Activated CD8-positive, alpha-beta T cell treated with anti-CD3 and anti-CD28 coated beads, Interleukin-2, amount 10 ng/mL, durations not matched to agents 7 days and 5 days (primary cell): ENCODE measurements at places on chromosomes 4 and X.

DNA sequence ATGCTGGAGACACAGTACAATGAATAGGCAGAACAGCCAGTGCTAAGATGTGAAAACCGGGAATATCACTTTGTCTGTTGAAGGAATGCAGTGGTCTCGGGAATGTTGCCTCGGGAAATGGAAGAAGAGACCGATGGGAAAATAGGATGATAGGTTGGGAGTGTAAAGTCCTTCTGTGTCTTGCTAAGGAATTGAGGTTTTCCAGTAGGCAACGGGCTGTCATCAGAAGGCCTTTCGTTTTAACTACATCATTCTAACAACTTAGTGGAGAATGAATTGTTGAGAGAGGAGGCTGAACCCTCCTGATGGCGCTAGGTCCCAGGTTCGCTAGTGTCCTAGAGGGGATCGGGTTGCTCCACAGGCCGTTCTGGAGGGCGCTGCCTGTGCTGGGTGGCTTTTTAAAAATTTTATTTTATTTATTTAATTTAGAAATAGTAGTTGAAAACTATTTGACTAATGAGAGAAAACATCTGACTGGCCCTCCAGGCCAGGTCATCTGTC is 730 bp downstream of the VBP1 start:
- DNase-seq, result peak; percentile 22
- peak overlapping the region; percentile 95 for H3K4me3 ChIP-seq
- H3K27ac ChIP-seq, result peak overlapping the region; percentile 90
- H3K27me3 ChIP-seq, result no peaks in the 10 kb centered on the region
- H3K4me1 ChIP-seq, result peaks cover 18% of the 10 kb centered on the region

DNA sequence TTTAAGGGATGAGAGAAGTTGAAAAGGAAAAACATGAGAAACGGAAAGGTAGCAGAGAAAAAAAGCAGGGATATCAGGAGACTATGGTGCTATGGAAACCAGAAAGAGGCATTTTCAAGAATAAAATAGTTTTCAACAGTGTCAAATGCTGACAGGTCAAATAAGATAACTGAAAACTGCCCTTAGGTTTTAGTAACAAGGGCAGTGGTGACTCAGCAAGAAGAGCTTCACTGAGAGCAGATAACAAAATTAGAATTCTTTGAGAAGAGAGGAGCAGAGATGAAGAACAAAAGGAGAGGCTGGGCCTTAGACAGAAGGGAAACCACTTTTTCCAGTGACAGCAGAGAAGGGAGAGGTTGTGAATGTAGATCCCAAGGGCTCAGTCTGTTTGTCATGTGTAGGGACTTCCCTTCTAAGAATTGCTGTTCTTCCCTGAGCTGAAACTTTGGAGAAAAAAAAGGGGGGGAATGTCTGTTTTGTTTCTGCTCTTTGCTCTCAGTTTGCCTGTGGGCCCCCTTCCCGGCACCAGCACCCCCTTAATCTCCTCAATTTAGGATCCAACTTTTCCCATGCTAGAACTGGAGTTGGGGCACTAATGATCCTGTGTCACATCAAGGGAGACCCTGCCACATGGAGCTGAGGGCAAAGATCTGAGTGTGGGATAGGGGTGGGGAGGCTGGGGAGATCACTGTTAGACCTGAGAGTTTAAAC is 26.8 kb upstream of the MAGEA10 start:
- no peak overlapping the region for H3K27ac ChIP-seq
- no peaks in the 10 kb centered on the region for H3K36me3 ChIP-seq
- no peaks in the 10 kb centered on the region for H3K4me1 ChIP-seq
- H3K27me3 ChIP-seq, result no peaks in the 10 kb centered on the region

- no peak for DNase-seq
- no peaks in the 10 kb centered on the region for H3K36me3 ChIP-seq
- H3K4me1 ChIP-seq, result peaks cover 1% of the 10 kb centered on the region
- H3K27ac ChIP-seq, result no peak overlapping the region
- peaks cover 13% of the 10 kb centered on the region for H3K27me3 ChIP-seq
These were observed 6.4 kb downstream of the SCML2 start for GRCh38 chrX:18348047-18348446.

DNA sequence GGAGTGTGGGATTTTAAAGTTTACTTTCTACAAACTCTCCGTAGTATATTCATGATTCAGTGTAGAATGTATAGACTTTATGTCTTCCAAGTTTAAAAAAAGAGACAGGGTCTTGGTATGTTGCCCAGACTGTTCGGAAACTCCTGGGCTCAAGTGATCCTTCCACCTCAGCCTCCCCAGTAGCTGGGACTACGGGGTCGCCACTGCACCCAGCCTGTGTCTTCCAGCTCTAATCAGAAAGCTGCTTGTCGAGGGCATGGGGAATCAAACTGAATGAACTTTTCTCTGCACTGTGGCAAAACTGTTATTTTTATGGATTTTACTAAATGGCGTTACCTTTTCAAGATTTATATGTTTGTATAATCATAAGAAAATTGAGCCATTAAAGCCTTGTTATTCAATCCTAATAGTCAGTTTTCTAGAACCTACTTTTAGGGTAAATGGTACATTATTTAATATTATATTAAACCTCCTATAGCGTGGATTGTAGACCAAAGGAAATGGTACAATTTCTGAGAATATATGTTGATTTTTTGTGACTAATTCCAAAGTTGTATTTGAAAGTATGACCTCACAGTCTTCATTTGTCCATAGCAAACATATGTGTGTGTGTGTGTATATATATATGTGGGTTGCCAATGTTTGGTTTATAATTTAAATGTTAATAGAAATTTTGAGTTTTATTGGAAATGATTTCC is 1.1 kb downstream of the BLOC1S4 start:
- peaks cover 31% of the 10 kb centered on the region for H3K4me1 ChIP-seq
- peaks cover 14% of the 10 kb centered on the region for H3K36me3 ChIP-seq
- peak overlapping the region; percentile 97 for H3K27ac ChIP-seq
- no peak for DNase-seq

DNA sequence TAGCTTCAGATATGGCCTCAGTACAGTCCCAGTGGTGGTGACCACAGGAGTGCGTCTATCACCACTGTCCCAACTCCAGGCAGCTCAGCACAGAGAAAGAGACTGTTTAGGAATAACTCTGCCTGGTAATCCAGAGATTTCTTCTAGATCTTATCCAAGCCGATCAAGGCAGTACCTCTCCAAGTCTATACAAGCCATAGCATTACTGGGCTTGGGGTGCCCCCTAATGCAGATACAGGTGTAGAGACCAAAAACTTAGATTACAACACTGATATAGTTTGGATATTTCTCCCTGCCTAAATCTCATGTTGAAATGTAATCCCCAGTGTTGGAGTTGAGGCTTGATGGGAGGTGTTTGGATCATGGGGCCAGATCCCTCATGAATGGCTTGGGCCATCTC is 100.9 kb downstream of the PTCHD1 start:
- DNase-seq, result no peak
- H3K4me3 ChIP-seq, result no peak overlapping the region
- no peak overlapping the region for H3K27ac ChIP-seq

- no peak for DNase-seq
- peaks cover 20% of the 10 kb centered on the region for H3K27me3 ChIP-seq
- no peaks in the 10 kb centered on the region for H3K4me1 ChIP-seq
- H3K27ac ChIP-seq, result no peak overlapping the region
These were observed 173.6 kb downstream of the CORIN start for GRCh38 chr4:47664051-47664826.

- no peaks in the 10 kb centered on the region for H3K4me1 ChIP-seq
- no peak overlapping the region for H3K4me3 ChIP-seq
- DNase-seq, result no peak
- no peaks in the 10 kb centered on the region for H3K36me3 ChIP-seq
These were observed 79.4 kb downstream of the RPS6KA6 start for GRCh38 chrX:84108584-84108983.
